ENCODE measurements at places on chromosomes 5 and 9. TPM values are rescaled to one million over a fixed set of nuclear protein-coding genes. Genes with fewer than 3 reads are reported as not detected.

CMYA5 gene
- total RNA-seq: 0.21 TPM

CD274 gene
- total RNA-seq: 6.2 TPM

IL4 gene
- total RNA-seq: not detected

TMEM174 gene
- not detected for total RNA-seq

CBY3 gene
- 0.52 TPM for total RNA-seq

ANKDD1B gene
- 0.52 TPM for total RNA-seq

MELK gene
- total RNA-seq: 0.94 TPM

CCL21 gene
- total RNA-seq: not detected

PCDHGA1 gene
- total RNA-seq: not detected

PDZD2 gene
- 0.52 TPM for total RNA-seq

MVB12B gene
- total RNA-seq: 9.4 TPM

NXNL2 gene
- total RNA-seq: not detected

TSLP gene
- total RNA-seq: 0.21 TPM

AGTPBP1 gene
- total RNA-seq: 147 TPM

FOXD4L5 gene
- total RNA-seq: under 0.01 TPM

MYMK gene
- total RNA-seq: not detected

ACTBL2 gene
- not detected for total RNA-seq

BTNL8 gene
- total RNA-seq: not detected

FBP2 gene
- total RNA-seq: not detected

CER1 gene
- not detected for total RNA-seq

ZFP2 gene
- 0.73 TPM for total RNA-seq

ITGA2 gene
- 0.73 TPM for total RNA-seq

HSPB3 gene
- 0.31 TPM for total RNA-seq

SPINK14 gene
- not detected for total RNA-seq

OTP gene
- total RNA-seq: not detected

HAVCR2 gene
- 27.3 TPM for total RNA-seq

ATP6V1G1 gene
- total RNA-seq: 265 TPM

CAMK4 gene
- 89.3 TPM for total RNA-seq

RNF183 gene
- total RNA-seq: not detected

ADRA1B gene
- not detected for total RNA-seq

EGFL7 gene
- total RNA-seq: 2.1 TPM
